Stimulated activated CD4-positive, alpha-beta T cell treated with anti-CD3 and anti-CD28 coated beads, Interleukin-1b, Interleukin-23, amount 100 ng/mL, for 4 hours (primary cell): ENCODE measurements at places on chromosomes 1 and 21.
A peak's percentile ranks its signal among the peaks of the same experiment; 100 is the strongest.

DNA sequence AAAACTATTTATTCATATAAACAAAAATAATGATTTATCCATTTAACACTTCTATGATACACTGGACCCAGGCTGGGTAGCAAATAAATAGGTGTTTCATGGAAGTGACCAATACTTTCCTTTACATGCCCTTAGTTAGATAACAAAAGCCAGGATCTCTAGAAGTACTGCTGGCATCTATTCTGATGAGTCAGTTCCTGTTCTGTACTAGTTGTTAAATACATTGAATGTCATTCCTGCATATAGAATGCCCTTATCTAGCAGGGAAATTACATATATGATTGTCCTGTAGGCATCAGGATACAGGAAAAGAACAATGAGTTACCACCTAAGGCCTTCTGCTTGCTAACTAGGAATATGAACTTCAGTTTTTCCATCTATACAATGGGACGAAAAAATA is 130.8 kb downstream of the HFM1 start:
- DNase-seq: no peak

- DNase-seq: no peak
Observed at GRCh38 chr1:226657895-226658545, 81.1 kb downstream of the ITPKB start.

- no peak for DNase-seq
Observed at GRCh38 chr21:36639769-36640168, 59.1 kb upstream of the SIM2 start.

DNA sequence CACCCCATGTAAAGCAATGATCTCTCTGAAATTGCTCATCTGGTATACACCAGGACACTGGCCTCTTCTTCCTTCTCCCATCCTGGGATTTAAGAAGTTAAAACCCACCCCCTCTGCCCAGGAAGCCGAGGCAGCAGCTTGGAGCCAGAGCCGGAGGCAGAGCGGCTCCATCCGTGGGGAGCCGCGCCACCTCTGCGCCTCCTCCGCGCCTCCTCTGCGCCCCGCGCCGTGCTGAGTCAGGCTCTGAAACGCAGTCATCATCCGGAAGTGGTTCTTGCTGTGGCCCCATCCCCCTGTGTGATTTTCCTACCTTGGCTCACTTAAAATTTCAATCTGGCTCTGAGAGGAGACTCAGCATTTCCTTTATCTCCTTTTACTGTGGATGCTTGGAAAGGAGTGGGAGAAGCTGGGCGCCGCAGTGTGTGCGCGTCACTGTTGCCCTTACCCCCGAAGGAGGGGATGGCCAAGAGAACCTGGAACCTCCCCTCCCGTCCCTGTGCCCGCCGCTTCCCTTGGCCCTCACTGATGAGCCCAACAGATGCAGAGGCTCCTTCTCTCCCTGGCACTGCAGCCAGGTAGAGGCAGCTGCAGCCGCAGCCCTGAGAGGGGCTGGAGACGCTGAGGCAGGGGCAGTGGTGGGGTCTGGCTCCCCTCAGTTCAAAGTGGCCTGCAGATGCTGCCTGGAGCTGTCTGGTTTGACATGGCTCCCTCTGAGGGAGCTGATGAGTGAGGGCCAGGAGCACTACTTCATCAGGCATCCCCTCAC is 15.3 kb upstream of the NPHP4 start:
- no peak for DNase-seq

DNA sequence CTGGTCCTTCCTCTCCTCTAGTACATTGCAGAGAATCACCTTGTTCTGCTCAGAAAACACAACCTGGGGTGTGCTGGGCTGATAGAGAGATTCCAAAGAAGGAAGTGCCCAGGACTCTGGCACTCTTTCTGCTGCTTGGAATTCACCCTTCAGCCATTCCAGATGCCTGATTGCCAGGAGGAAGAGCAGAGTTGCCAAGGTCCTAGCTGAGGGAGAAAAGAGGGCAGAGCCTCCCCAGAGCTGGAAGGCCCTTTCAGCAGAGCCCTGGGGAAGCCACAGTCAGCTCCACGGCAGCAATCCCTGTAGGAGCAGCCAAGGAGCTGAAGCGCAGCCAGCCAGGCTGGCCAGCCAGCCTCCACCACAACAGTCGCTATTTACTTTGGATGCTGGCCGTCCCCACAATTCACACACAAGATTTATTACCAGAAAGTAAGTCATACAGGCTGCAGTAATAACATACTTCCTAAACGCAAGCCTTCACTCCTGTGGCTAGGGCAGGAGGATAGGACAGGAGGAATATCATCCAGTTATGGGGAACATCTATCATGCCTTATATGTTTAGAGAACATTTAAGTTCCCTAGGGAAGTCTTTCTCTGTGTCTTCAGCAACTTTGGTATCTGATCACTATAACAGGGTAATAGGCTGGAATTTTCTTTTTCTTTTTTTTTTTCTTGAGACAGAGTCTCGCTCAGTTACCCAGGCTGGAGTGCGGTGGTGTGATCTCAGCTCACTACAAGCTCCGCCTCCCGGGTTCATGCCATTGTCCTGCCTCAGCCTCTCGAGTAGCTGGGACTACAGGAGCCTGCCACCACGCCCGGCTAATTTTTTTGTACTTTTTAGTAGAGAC is 36.6 kb upstream of the SLC44A3 start:
- DNase-seq: no peak

DNA sequence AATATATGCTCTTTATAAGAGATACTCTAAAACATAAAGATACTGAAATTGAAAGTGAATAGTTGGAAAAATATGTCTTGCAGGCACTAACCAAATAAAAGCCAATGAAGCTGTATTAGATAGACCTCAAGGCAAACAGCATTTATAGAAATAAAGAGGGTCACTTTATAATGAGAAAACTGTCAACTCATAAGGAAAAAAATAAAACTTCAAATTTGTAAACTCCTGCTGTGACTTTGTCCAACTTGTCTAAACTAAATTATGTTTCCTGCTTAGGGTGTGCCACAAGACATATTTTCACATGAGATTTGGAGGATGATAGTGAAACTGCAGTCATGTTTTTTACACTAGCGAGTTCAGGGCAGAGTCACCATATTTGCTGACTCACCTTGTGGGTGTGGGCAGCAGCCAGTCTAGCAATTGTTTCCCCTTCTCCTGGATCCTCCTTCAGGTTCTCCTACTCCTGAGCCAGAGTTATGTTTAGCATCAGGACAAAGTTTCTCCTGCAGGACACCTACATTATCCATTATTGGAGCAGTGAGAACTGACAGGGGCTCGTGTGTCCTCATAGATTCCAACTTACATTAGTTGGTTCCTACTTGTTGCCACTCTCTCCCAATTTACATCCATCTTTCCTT is 43.8 kb downstream of the CD53 start:
- no peak for DNase-seq

DNA sequence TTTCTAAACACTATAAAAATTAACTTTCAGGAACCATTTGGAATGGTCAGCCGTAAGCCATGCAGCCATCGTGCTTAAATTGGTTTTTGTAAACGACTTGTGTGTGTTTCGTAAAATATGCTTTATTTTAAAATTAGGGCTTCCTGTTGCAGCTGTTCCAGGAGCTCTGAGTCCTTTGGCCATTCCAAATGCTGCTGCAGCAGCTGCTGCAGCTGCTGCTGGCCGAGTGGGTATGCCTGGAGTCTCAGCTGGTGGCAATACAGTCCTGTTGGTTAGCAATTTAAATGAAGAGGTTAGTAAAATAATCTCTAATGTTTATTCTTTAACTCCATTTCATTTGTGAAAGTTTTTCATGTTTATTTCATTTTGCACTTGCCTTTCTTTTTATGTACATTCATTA is 83.1 kb downstream of the PTBP2 start:
- no peak for DNase-seq

GRCh38 chr1:43058545-43059360 is 100.1 kb upstream of the SLC2A1 start:
- no peak for DNase-seq

DNA sequence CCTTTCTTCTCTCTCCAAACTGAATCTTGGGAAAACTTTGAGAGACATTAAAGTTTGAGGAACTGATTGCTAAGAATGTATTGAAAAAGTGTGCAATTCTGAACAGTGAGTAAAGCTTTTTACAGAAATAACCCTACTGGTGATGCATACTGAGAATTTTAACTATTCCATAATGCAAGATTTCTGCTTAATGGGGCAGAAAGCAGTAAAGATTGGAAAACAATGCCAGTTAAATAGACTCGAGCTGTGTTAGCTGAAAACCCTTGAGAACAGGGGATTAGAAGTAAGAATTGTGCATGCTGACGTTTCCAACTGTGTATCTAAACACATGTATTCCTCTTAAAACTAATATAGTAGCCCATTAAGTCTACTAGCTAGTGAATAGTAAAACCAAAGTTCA is 1500.2 kb upstream of the PRMT6 start:
- DNase-seq: no peak

- DNase-seq: no peak
Observed at GRCh38 chr1:231763456-231763855, 136.9 kb downstream of the DISC1 start.

DNA sequence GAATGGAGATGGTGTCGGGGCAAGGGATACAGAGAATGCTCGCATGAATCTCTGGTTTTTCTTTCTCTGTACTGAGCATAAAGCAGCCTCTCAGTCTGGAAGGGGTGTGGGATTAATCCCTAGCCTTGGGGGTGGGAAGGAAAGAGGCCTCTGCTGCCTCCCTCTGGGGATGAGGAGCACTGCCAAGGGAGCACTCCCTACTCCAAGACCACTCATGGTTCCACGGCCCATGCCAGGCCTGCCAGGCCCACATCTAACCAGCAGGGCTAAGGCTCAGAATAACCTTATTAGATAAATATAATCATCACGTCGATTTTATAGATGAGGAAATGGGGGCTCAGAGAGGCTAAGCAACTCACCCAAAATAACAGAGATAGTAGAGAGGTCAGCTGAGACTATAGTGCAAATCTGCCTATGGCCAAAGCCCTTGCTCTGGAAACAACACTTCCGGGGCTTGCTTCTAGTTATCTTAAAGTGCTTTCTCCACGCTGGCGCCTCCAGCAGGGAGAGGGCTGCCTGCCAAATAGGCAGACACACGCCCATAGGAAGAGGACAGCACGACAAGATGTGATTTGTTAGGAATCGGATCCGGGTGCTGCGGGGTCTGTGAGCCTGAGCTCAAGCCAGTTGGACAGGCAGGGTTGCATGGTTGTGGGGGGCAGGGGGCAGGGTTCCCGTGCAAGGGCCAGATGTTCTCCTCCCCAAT is 522 bp downstream of the TEX35 start:
- no peak for DNase-seq

- DNase-seq: no peak
Observed at GRCh38 chr1:93262645-93263044, 82.1 kb downstream of the CCDC18 start.

- peak; percentile 43 for DNase-seq
Observed at GRCh38 chr1:64505232-64505943, 35.5 kb downstream of the CACHD1 start.

- no peak for DNase-seq
Observed at GRCh38 chr1:22972760-22973159, at the start of gene LACTBL1. Gene LACTBL1 (minus strand): TSS chr1:22972866. CDS start chr1:22972316, 550 bp downstream.

DNA sequence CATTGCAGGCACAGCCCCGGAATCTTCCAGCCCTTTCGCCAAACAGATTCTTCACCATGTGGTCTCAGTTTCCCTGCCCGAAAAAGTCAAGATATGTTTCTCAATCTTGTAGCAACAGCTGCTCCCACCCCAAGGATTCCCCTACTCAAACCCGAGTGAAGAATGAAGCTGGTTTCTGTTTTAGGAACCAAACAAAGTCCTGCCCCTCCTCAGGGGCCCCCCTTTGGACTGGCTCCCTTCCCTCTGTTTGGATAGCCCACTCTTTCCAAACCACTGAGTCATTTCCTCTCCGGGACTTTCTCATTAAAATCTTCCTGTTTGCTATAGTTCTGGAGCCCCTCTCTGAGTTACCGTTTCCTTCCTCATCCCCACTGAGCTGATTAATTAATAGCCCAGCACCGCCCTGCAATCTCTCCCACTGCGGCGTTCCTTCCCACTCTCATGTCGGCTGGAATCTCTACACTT is 100.9 kb downstream of the TSEN15 start:
- DNase-seq: no peak

GRCh38 chr1:42956739-42957138 is 1.9 kb downstream of the SLC2A1 start:
- DNase-seq: no peak

DNA sequence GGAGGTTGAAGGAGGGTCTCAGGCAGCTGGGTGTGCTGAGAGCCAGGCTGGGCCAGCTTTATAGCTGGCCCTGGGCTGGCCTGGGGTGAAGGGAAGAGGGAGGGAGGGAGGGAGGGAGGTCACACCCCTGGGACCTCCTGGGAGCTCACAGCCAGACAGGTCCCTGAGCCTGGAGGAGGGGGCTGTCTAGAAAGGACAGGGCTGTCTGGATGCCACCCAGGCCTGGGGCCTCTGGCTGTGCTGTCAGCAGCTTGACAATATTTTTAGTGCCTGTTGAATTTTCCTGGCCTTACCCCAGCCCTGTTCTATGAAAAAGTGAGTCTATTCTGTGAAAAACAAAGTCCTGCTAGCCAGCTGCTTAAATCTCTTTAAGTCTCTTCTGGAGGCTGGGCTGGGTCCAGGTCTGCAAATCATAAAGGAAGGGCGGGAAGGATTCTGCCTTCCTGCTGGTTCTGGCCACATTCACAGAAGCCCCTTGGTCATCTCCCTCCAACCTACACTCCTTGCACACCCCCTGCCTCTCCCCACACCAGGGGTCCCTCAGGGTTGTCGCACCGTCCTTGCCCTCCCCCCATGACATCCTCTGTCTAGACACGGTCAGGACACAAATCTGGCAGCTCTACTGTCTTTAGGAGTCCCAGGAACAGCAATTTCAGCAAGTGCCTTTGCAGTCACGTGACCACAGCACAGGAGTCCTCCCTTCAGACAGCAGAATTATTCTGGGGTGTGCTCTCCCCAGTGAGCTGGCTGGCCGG is at the start of gene LEFTY2:
TSS of gene LEFTY2 (minus strand) at position 34 of the 755 bp plus-strand sequence. CDS start 80 bp downstream, outside the sequence.
- no peak for DNase-seq

DNA sequence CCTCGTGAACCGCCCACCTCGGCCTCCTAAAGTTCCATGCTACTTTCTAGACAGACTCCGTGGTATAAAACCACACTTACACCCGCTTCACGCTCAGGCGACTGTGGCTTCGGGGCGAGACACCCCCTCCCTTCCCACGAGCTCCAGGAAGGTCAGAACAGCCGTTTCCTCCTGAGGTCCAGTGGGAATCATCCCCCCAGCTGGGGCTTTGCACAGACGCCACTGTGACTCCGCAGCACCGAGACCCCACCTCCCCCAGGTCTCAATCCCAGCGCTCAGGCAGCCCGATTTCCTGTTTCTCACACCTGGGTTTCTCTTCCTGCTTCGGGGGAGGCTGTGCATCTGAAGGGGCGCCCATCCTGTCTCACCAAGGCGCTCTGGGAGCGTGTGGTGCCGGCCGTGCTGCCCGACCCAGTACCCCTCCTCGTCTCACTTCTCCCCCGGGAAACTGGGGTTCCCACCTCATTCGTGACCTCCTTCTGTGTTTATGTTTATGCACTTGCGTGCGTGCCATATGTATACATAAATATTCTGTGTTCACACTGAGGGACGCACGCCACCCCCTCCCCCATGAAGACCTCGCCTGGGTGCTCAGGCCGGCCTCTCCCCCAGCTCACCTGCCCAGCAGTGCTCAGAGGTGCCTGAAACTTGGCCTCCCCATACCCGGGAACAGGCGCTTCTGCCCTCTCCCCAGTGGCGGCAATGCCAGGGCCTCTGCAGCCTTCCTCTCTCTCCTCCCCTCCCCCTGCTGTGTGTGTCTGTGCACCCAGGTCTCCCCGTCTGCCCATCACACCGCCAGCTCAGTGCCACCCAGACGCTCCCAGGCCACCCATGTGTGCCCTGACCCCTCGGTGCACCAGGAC is 14.6 kb downstream of the SLC35E2B start:
- DNase-seq: peak; percentile 22

GRCh38 chr1:32684167-32684811 is 18.3 kb downstream of the SYNC start:
- no peak for DNase-seq

- no peak for DNase-seq
Observed at GRCh38 chr1:103416681-103417286, 108.7 kb upstream of the RNPC3 start.
